ENCODE measurements at places on chromosomes 2 and 18.

DNA sequence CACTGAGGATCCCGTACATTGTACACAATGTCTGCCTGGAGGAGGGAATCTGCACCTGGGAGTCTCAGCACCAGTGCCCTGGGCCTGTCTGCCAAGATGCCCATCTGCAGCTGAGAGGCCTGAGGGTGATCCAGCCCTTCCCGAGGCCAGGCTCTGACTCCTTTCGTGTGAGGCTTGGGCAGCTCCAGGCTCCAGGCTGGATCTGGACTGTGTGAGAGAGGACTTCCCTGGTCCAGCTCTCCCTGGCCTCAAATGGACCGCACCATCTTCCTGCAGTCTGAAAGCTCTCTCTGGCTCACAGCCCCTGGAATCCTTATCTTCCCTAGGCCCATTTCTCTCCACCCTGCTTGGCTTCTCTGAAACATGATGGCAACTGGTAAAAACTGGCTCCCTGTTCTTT, 324.6 kb downstream of the DYSF start:
- DNase-seq = no peak

- DNase-seq = no peak
Measured at GRCh38 chr2:49954059-49954458, 799.7 kb upstream of the FSHR start.

DNA sequence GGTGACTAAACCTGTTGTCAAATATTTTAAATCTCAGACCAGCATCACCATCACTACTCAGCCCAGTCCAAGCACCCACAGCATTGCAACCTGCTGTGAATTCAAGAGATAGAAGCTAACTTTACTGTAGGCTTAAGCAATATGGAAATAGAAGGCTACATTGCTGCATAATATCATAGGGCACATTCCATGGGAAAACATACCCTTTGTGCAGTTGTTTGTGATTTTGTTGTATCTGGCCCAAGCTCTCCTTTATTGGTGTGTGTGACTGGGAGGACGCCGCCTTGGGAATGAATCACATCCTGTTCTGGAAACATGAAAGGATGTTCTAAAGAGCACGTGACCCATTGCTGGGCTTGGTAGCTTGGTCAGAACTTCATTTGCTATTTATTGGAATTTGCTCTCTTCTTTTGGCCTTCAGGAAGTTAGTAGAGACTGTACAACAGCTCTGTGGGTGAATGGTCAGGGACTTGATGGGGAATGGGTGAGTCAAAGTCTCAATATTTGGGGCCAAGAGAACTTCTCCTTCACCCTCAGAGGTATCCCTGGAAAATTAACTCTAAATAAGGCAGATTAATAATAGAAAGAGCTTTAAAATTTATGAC, 106.8 kb upstream of the SERPINE2 start:
- no peak for DNase-seq

DNA sequence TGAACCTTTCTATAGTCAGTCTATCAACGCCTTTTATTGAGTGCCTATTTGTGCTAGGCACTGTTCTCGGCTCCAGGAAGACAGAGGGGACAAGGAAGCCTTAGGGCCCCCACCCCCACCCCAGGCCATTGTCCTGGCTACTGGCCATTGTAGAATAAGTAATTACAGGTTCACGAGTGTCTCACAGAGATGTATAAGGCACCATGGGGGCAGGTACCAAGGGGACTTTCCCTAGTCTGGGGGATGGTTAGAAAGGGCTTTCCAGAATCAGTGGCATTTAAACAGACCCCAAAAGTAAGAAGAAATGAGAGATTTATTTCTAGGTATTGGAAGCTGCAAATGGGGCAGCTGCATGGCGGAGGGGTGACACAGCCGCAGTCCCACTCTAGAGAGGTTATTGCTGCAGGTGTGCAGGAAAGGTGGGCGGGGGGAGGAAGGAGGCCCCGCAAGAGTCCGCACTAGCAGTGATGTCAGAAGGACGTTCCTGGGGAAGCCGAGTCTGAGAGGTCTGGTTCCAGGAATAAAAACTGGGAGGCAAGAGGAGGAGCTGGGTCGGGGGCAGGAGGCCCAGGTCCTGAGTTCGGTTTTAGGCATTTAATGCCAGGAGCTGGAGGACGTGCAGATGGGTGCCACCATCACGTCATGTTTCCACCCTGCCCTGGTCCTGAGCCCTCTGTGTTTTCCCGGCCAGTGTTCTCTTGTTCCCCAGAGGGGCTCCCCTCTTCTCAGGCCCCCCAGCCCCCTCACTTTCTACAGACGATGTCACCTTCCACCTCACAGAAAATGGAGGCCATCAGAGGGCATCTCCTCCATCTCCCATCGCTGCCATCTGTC, 30.5 kb downstream of the FOSL2 start:
- DNase-seq = no peak

DNA sequence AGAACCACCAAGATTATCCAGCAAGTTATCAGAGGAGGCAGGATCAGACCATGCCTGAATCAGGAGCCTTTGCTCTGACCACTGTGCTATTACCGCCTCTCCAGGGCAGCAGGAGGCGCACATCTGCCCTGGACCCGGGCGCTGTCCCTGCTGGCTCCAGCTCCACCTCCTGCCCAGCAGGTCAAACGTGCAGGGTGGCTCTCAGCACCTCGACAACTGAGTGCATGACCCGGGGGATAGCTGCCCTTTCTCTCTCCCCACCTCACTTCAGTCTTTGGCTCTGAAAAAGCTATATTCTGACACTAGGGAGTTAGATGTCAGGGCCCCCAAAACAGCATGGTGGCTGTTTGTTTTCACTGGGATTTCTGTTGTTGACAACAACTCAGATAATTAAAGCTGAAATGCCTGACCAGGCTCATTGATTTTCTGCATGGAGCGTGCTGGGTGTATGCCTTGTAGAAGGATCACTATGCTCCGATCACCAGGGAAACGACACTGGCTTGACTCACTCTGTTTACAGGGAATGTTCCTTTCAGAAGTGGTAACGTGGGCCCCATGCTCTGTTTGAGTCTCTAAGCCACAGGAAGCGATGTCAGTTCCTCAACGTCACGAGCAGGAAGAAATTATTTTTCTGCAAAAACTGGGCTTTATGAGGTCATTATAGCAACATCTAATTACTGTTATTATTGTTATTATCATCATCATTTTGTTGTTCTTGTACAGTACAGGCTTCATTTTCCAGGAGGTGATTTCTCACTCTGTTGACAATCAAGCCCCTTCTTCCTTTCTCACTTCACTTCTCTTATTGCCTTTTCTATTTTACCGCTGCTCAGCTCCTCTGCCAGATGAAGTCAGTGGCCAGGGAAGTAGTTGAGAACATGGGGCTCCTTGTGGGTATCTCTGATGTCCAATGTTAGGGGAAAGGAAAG, 125.6 kb downstream of the PLB1 start:
- DNase-seq = peak; percentile 49

- no peak for DNase-seq
Measured at GRCh38 chr2:34365512-34365911, 766.4 kb upstream of the FAM98A start.

DNA sequence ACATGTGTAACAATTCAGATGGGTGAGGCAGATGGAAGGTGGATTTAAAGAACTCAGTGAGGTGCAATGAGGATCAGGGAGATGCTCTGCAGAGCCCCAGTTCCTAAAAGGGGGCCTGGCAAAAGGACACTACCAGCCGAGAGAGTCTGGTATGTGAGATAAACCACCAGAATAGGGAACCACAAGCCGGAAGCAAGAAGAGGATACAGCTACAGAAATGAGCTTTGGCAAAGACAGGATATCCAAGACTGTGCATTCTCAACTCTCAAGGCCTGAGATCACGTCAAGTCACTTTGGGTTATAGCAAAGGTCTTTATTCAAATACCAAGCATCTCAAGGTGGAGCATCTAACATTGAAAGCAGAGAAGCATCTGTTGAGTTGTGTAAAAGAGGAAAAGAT, 293.5 kb downstream of the ARHGAP15 start:
- DNase-seq = no peak

DNA sequence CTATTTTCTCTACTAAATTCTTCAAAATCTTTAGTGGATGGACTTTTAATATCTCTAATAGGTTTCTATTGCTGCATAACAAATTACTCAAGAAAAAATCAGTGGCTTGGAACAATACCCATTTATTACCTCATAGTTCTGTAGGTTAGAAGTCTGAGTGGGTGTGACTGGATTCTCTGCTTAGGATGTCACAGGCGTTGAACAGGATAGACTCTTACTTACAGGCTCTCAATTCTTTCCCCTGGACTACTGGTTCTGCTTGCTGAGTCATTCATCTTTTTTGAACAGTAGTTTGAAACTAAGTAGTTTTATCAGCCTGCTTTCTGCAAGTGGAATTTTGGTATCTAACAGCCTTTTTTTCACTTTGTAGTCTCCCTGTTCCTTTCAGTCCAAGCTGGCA, 265.4 kb downstream of the ZNF385B start:
- DNase-seq = no peak

GRCh38 chr2:241935774-241936173, 66.2 kb downstream of the RTP5 start:
- no peak for DNase-seq

- DNase-seq = no peak
Measured at GRCh38 chr2:43160778-43161177, 65.6 kb downstream of the ZFP36L2 start.

- no peak for DNase-seq
Measured at GRCh38 chr2:120279708-120280107, 27.1 kb downstream of the RALB start.

- no peak for DNase-seq
Measured at GRCh38 chr2:206614811-206615210, 27.5 kb upstream of the FAM237A start.

- no peak for DNase-seq
Measured at GRCh38 chr2:25684577-25685473, 11.4 kb upstream of the DTNB start.

DNA sequence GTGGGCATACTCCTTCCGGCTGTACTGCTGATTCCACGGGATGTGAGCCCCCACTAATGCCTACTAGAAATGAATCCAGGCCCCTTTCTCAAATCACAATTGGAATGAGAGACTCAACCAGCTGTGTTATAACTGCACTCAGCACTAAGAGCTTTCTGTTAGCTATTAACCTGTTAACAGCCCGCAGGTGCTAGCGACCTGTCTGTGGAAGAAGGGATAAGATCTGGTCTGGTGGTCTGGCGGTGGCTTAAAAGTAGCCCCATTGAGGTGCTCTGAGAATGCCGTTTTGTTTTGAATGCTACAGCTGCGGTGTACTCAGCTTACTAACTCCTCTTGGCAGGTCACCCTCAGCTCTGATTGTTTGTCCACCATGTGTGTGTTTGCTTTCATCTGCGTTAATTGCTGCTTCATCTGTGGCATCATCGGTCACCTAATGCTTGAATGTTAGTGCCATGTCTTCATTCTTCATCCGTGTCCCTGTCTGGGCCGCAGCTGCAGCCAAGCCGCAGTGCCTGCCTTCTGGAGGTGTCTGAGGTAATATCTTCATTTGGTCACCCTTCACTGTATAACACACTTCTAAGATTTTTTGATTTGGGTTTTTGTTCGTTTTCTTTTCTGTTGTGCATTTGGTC, 16.3 kb downstream of the RAB12 start:
- no peak for DNase-seq

DNA sequence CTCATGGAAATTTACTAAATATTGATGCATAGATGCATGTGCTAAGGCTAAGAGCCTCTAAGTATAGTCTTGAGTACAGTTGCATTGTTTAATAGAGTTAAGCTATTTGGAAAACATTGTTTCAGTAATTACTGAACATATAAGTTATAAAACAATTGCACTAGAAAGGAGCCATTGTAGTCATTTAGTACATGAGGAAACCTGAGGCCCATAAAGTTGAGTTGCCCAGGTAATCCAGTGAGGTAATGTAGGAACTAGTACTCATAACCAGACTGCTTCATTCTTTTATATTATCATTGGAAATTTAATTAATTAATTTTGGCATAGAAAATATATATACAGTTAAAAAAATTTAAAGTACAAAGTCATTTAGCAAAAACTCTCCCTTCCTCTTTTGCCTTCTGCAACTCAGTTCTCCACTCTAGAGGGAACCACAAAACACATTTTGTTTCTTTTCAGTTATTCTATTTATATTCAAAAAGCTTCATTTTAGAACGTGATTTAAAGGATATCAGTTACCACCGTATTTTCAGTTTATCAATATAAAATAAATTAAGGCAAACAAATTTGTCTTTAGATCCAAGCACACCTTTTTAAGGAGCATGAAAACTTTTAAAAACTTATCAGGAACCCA, 27.8 kb upstream of the TBR1 start:
- DNase-seq = no peak

DNA sequence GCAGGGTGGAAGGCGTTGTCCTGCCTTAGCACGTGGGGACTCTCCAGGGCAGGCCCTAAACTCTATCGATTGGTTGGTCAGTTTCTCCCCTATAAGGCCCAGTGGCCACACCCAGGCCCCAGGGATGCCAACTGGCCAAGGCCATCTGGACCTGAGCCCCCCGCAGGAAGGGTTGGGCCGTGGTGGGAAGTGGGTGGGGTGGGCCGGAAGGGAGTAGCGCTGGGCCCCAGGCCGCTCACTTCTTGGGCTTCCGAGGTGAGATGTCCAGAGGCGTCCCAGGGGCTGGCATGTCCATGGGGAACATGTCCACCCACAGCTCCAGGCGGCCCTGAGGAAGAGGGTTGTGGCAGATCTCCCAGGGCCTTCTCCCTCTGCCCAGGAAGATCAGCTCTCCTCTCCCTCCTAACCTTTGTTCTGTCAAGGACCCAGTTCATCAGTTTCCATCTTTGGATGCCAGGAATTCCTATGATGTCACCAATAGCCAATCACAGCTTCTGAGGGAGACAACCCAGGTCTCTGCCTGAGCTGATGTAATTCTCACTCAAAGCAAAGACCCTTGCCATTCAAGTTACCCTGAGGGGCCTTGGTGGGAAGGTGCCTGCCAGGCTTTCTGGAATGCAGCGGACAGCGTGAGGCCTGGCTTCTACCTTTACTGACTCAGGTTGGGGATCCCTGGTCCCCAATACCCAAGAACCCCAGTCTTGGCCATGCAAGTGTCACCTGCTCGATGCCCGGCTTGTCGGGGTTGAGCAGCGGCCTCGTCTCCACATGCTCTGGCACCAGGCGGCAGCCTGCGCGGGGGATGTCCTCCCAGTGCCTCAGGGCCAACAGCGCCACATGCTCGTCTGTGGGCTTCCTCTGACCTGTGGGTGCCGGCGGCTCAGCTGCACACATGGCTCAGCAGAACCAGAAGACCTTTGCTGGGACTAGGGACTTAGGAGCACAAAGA, 14.4 kb downstream of the OTOF start:
- DNase-seq = no peak

- DNase-seq = no peak
Measured at GRCh38 chr2:205850132-205850531, 167.8 kb downstream of the NRP2 start.

- DNase-seq = no peak
Measured at GRCh38 chr18:69032009-69032408, 234.1 kb downstream of the CCDC102B start.

DNA sequence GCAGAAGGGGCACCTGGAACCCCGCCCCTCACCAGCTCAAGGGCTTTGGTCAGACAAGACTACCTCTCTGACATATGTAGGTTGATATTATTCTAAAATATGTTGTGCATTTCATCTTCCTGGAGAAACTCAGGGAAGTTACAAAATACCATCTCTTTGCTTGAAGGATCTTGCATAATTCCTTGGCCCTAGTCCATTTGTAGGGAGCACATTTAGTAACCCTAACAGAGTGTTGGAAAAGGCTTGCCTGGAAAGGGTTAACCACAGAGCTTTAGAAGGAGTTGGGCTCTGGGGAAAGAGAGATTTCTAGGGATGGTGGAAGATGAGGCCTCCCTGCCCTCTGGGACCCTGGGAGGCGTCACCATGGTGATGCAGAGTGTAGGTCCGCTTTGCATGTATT, 143.0 kb upstream of the SLC1A4 start:
- DNase-seq = no peak
